ENCODE measurements at places on chromosomes 13 and 19.

DNA sequence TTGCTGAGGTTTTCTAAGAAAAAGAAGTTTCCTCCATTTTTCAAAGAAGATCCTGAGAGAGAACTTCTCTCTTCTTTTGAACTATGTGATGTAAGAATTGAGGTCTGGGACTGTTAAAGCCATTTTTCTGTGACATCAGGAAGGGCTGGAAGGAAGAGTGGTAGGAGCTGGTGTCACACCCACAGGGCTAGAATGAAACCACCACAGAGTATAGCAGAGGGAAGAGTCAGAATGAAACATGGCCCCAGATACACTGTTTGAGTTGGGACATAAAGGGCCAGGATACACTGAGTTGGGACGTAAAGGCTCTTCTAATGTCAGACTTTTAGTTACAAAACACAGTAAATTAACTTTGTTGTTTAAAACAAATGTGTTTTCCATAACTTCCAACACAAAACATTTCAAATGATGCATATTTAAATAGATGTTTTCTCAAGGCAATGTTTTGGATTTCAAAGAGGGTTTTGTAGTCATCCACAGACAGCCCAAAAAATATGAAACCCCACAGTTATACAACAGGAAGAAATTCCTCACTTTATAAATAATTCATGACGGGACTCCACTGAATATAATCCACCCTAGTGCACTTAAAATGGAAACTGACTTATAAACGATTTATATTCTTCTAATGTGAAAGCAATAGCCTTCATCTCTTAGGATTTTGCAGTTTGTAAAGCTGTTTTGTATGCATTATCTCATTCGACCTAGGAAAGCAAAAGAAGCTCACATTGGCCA is 72.5 kb downstream of the LIG4 start:
- no peak overlapping the region for H3K4me3 ChIP-seq
- H3K4me1 ChIP-seq = no peaks in the 10 kb centered on the region
- no peaks in the 10 kb centered on the region for H3K27me3 ChIP-seq
- no peak for DNase-seq
- H3K36me3 ChIP-seq = no peaks in the 10 kb centered on the region

DNA sequence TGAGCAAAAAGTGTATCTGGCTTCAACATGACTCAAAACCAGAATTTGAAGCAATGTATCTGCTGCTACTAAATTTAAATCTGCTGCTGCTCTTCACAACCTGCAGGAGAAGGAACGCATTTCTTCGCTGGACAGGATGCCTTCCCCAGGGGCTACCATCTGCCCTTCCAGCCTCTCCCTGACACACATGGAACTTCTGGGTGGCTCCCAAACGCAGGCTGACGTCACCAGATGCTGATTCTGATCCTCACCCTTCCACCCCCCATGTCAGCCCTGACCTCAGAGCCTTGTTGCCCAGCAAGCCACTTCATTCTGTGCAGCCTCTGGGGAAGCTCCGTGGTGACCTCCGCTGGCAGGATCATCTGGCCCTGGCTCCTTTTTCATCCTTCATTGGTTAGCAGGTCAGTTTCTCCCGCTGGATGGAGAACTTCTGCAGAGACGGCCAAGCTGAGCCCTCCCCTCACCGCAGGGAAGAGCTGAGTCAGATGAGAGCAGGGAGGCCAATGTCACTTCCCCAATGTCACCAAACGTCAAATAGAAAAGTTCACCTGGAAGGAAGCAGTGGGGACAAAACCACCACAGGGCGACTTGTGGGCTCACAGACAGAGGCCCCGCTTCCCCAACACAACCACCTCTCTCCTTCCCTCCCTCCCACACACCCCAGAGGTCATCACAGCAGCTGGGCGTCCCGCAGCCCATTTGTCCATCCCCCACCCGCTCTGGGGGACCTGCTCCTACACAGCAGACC is 14.0 kb upstream of the RAB20 start:
- H3K27ac ChIP-seq = peak overlapping the region; percentile 7
- H3K4me3 ChIP-seq = no peak overlapping the region
- DNase-seq = no peak
- peaks cover 47% of the 10 kb centered on the region for H3K27me3 ChIP-seq
- no peaks in the 10 kb centered on the region for H3K36me3 ChIP-seq

DNA sequence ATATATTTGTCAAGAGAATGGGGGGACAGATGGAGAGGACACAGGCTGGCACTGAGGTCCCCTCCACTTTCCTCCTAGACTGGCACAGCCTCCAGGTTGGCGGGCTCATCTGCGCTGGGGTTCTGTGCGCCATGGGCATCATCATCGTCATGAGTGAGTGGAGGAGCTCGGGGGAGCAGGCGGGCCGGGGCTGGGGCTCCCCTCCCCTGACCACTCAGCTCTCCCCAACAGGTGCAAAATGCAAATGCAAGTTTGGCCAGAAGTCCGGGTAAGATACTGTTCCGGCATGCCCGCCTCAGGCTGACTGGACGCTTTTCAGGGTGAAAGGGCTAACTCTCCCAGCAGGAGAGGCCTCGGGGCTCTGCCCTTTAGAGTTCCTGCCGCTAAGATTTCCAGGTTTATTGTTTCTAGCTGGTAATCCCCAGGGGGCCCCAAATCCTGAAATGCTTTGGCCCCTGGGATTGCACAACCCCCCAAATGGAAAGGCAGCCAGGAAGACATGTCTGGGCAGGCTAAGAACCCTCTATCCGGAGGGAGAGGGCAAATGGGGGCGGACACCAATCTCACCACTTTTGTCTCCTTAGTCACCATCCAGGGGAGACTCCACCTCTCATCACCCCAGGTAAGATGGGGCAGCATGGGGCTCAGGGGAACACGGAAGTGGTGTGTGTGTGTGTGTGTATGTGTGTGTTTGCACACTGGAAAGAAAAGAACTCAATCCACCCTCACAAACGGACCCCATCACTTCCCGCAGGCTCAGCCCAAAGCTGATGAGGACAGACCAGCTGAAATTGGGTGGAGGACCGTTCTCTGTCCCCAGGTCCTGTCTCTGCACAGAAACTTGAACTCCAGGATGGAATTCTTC is 7.3 kb downstream of the FXYD3 start:
- peaks cover 16% of the 10 kb centered on the region for H3K27me3 ChIP-seq
- no peak overlapping the region for H3K27ac ChIP-seq
- peaks cover 2% of the 10 kb centered on the region for H3K4me1 ChIP-seq
- DNase-seq = no peak
- no peaks in the 10 kb centered on the region for H3K36me3 ChIP-seq

GRCh38 chr13:75326173-75327134 is 155.5 kb downstream of the TBC1D4 start:
- H3K4me3 ChIP-seq = no peak overlapping the region
- H3K27ac ChIP-seq = no peak overlapping the region
- DNase-seq = no peak
- H3K4me1 ChIP-seq = peaks cover 12% of the 10 kb centered on the region

DNA sequence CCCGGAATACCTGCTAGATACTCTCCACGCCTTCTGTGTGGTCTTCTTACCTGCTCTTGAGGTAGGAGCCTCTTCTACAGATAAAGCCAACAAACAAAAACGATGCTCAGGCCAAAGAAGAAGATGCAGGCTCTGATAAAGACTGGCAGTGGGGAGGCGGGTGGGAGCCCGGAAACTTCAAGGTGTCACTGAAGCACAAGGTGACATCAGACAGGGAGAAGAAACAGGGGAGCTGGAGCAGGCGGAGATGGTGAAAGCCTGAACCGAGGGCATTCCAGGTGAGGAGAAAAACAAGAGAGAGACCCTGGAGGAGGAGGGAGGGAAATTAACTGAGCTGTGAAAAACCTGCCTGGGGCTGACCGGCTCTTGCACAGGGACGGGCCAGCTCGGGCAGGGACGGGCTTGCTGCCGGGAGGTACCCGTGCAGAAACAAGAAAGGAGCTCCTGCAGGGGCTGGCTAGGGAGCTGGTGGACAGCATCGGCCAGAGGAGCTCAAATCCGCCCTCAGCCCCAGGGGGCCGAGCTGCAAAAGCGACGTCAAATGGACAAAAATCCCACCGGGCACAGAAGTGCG is 19.0 kb downstream of the GNG7 start:
- H3K4me1 ChIP-seq = no peaks in the 10 kb centered on the region
- no peak for DNase-seq
- H3K27me3 ChIP-seq = no peaks in the 10 kb centered on the region
- H3K27ac ChIP-seq = no peak overlapping the region

- no peak overlapping the region for H3K4me3 ChIP-seq
- H3K36me3 ChIP-seq = no peaks in the 10 kb centered on the region
- H3K27ac ChIP-seq = no peak overlapping the region
- no peaks in the 10 kb centered on the region for H3K27me3 ChIP-seq
- DNase-seq = no peak
Observed at GRCh38 chr19:42613666-42614065, 18.9 kb upstream of the CEACAM8 start.

GRCh38 chr13:78325585-78325984 is 277.8 kb downstream of the POU4F1 start:
- H3K27ac ChIP-seq = no peak overlapping the region
- H3K4me1 ChIP-seq = no peaks in the 10 kb centered on the region
- DNase-seq = no peak
- no peak overlapping the region for H3K4me3 ChIP-seq
- H3K27me3 ChIP-seq = peaks cover 32% of the 10 kb centered on the region
- no peaks in the 10 kb centered on the region for H3K36me3 ChIP-seq

- H3K27me3 ChIP-seq = no peaks in the 10 kb centered on the region
- H3K36me3 ChIP-seq = peaks cover 4% of the 10 kb centered on the region
- no peaks in the 10 kb centered on the region for H3K4me1 ChIP-seq
- peak overlapping the region; percentile 88 for H3K4me3 ChIP-seq
Observed at GRCh38 chr19:11639245-11639601, 41.9 kb downstream of the ZNF627 start.

All from progenitor cell of endocrine pancreas (in vitro differentiated cells).